ENCODE measurements at places on chromosomes 13 and 19.

DNA sequence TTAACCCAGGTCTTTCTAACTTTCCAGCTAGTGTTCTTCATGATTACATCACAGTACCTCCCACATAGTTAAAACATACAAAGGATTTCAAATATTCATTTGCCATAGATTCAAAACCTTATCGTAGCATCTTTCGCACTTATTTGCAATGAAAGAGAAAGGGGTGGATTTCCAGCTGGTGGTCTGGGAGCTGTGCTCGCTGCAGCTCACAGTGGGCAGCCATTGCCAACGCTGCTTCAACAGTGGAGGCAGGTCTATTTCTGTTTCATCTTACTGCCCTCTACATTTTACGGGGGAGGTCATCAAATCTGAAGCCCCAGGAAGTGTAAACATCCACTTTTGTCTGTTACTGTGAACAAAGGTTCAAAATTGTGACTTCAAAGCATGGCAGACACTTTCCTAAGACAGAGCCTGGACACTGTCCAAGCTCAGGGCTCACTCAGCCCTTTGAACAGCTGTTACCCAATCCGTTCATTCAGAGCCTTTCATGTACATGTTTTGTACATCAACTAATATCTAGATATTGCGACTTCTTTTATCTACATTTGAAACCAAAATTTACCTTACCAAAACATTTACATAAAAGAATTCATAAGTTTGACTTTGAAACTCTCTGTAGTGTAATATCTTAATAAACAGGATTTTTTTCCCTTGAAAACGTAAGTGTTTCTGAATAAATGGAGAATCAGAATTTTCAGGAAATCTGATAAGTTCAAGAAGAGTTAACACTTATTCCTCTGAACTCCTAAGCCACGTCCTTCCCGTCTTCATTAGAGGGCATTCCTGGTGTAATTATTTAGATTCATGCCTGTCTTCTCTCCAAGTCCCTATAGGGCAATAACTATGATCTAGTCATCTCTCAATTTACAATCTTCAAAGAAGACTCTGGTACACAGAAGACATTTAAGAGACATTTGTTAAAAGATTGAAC lies 25.1 kb downstream of the STARD13 start:
- no peak for DNase-seq

- DNase-seq: no peak
Measured at GRCh38 chr19:54329476-54330165, 9.3 kb downstream of the LILRA4 start.

GRCh38 chr19:12224676-12225075 lies 61.8 kb downstream of the ZNF136 start:
- no peak for DNase-seq

GRCh38 chr13:113371061-113371460 lies 7.1 kb upstream of the GRTP1 start:
- DNase-seq: no peak

DNA sequence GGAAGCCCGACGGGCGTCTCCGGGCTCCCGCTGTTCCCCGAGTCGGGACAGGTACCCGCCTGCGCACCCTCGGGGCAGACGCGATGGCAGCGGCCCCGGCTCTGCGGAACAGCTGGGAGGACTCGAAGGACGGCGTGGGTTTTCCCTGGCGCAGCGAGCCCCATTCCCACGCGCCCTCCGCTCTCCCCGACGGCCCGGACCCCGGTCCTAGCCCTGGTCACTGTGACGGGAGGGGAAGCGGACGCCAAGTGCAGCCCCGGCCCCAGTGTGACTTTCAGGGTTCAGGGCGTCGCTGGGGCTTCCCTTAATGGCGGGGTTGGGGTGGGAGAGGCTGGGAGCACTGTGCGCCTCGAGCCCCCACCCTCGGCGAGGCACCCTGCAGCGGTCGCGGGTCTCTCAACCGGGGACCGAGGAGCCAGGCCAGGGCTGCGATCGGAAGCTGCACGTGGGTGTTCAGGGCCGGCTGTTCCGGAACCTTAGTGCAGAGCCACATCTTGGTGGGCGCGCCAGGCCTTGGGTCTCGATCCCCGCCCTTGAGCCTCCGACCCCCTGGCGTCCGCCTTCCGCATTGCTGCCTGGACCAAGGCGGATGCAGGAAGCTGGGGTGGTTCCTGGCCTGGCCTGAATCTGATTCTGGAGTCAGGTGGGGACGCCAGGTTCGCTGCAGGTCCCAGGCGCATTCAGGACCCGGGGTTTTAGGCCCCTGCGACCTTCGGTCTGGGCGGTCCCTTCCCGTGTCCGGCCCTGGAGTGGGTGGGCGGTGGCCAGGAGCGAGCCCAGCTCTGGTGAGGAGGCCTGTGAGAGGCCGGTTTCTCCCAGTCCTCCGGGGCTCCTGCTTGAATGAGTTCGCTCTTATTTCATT lies 3.5 kb downstream of the LGALS7B start:
- no peak for DNase-seq

DNA sequence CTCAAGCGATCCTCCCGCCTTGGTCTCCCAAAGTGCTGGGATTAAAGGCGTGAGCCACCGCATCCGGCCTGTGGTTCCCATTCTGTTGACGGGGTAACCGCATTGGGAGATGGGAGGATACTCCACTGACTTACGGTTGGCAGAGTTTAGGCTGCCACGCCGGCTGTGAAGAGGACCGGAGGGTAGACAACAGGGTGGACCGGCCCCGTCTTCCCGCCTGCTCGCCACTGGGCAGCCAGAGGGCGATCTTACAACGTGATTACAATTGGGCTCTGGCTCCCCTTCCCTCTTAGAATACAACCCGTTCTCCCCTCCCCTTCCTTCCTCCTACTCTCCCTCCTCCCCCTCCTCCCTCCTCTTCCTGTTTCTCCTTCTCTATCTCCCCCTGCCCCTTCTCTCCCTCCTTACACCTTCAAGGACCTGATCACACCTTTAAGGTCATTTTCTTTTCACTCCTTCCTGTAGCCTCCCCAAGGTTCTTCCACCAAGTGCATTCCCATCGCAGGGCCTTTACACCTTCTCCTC lies 957 bp upstream of the CCDC194 start:
- peak; percentile 81 for DNase-seq

DNA sequence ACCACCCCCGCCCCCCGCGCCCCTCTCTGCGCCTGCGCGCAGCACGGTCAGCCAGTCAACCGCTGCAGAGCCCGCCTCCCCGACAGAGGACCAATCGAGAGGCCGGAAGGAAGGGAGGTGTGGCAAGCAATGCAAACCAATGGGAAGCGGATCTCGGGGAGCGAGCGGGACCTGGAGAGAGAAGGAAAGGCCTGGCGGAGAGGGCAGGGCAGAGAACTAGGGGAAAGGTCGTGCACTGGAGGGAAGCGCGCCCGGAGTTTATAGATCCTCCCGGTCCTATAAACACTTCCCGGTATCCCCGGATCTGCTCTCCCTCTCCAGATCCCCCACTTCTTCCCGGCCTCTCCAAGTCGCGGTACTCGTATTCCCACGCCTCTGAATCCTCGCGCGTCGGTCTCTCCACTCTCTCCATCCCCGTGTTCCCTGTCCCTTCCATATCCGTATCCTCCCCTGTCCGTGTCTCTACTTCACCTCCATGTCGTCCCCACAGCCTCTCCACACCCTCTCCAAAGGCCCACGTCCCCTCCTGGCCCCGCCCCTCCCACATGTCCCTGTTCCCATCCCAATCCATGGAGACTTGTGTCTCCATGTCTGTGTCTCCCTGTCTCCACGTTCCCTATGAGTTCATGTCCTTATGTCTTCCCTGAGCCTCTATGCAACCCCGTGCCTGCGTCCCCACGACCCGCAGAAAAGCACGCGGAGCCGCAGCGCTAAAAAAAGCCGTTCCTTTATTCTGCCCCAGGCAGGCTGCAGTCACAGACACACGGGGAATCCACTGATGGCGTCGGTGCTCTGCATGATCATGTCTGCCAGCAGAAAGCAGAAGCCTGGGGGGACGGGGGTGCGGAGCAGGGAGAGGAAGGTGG lies 434 bp upstream of the ETFB start:
- DNase-seq: peak; percentile 98

- DNase-seq: no peak
Measured at GRCh38 chr19:13926715-13927114, 11.5 kb downstream of the PODNL1 start.

- DNase-seq: no peak
Measured at GRCh38 chr19:5974721-5975387, 3.1 kb downstream of the RANBP3 start.

- no peak for DNase-seq
Measured at GRCh38 chr13:96880419-96880818, 113.9 kb downstream of the OXGR1 start.

DNA sequence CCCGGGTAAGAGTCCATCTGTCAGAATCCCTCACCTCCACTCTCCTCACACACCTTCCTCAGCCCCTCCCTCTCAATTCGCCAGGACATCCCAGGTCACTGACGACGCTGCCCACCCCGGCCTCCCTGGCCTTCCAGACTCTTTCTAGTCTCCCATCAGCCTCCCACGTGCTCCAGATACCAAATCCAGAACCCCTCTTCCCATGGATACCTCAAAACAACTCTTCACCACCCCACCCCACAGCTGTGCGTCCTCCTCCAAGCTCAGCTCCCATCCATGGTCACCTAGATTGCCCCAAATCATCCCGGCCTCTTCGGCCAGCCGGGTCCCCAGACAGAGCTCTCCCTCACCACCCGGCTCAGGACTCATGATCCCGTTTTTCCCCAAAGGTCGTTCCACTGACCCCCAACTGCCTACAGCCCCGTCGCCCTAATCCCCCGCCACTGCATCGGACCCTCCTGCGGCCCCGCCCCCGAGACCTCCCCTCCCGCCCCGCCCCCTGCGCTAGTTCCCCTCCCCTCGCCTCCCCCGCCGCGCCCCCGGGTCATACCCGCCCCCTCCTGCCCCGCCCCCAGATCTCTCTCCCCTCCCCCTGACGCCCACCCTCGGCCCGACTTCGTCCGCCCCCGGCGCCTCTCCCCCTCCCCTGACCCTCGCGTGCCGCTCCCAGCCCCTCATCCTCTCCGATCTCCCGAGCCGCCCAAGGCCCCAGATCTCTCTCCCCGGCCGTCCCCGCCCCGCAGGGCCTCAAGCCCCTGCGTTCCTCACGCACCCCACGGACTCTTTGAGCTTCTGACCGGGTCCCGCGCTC lies 546 bp downstream of the UBXN6 start:
- peak; percentile 84 for DNase-seq

GRCh38 chr13:21638319-21639282 lies 32.3 kb upstream of the FGF9 start:
- DNase-seq: peak; percentile 25

DNA sequence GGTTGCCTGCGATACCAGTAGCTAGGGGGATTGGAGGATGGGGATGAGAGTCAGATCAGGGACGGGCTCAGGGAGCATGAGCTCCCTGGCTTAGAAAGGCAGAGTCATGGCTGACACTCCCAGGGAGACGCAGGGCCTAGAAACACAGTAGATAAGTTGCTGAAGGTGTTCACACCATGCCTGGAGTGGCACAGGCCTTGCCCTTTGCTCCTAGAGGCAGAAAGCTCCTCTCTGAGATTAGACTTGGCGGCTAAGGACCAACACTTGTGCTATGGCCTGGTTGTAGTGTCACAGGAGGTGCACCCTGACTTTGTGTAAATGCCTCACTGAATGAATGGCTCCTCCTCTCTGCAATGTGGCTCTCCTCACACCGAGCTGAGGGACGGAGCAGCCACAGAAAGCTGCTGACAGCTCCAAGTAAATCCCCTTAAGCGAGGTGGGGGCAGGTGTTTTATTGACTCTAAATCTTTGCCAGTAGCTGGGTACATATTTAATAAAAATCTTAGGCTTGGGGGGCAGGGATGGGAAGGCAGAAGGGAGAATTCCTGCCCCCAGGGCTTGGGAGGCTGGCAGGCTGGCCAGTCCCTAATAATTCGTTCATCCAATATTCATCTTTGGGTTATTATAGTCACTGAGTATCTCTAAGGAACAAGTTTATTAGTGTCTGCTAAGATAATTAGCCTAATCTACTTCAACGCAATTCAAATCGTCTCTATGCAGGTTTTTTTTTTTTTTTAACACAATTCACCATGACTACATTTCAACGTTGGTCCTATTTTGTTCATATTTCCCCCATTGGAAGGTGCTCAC lies 54.9 kb downstream of the SIAH3 start:
- no peak for DNase-seq

- no peak for DNase-seq
Measured at GRCh38 chr19:5068233-5069072, 99.5 kb downstream of the KDM4B start.

- no peak for DNase-seq
Measured at GRCh38 chr19:1699386-1699785, 47.0 kb upstream of the TCF3 start.

GRCh38 chr13:99472122-99472440 lies 29.2 kb upstream of the TM9SF2 start:
- no peak for DNase-seq

- no peak for DNase-seq
Measured at GRCh38 chr13:40190641-40191100, 475.8 kb downstream of the FOXO1 start.

- no peak for DNase-seq
Measured at GRCh38 chr13:95573221-95573620, 20.7 kb downstream of the CLDN10 start.

DNA sequence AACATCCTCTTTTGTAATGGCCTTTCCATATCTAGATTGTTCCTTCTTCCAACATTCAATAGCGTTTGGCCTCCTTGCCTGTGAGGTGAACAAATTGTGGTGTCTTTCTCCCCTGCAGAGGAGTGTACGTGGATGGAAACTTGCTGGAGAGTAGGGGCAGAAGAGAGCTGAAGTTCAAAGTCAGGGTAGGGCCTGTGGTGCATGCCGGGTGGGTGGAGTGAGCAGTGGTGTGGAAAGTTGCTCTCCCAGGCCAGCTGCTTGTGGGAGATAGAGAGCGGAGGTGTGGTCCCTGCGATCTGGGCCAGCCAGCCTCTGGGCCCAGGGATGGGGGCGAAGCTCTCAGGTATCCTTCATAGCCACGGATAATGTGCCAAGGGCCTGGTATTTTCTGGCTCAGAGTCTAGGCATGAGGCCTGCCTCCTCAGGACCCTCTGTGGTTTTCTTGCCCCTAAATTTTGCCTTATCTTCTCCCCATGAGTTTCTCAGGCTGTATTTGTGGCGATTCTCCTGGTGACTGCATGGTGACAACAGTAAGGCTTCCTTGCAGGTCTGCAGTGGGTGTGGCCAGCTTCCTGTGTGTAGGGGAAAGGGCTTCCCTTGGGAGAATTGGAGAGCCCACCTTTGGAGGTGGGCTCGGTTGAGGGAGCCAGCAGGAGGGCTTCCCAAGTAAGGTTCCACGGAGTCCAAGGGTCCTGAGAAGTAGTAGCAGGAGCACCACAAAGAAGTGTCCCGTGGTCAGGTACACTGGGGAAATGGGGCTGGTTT lies 6.7 kb downstream of the RGCC start:
- peak; percentile 96 for DNase-seq

Data from erythroblast (primary cell).